Activated CD8-positive, alpha-beta memory T cell treated with anti-CD3 and anti-CD28 coated beads for 1 hour (primary cell): ENCODE measurements at places on chromosomes 1 and 21.

GRCh38 chr1:3419415-3420204 lies 34.9 kb upstream of the ARHGEF16 start:
- no peak for DNase-seq

DNA sequence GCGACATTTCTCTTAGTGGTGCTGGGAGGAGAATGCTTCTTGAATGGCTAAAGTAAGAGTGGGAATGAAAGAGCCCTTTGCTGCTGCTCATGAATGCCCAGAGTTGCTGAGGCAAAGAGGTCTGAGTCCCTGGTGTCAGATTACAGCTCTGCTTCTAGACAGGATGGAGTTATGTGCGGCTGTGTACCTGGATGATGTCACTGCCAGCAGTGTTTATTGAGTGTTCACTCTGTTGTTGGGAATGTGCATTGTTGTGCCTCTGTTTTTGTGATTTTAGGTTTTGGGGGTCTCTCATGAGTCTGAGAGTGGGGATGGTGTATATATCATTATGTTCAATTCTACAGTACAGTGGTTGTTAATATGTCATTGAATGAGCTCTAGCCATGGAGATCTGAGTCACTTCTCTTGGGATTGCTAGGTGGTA lies 2.7 kb downstream of the CDC14A start:
- DNase-seq: no peak

GRCh38 chr1:234276151-234276788 lies 97.0 kb upstream of the COA6 start:
- DNase-seq: no peak

- DNase-seq: no peak
These were observed 68.1 kb downstream of the RPS6KA1 start for GRCh38 chr1:26597629-26598039.

DNA sequence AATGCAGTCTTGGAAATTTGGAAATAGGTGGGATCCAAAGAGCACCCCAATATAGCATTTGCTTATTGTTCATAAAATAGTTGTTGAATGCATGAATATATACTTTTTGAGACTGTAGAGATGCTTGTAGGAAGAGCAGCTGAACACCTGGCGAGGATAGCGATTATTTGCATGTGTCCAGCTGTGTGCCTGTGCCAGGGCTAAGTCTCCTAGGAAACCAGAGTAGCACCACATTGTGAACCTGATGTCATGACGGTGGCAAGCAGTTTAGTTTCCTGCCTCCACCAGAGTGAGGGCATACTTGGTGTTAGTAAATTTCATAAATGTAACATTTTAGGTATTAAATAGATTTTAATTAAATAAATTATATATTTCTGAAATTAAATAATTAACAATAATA lies 37.3 kb upstream of the IRF2BP2 start:
- no peak for DNase-seq

GRCh38 chr1:71118086-71118485 lies 37.3 kb upstream of the ZRANB2 start:
- DNase-seq: no peak

DNA sequence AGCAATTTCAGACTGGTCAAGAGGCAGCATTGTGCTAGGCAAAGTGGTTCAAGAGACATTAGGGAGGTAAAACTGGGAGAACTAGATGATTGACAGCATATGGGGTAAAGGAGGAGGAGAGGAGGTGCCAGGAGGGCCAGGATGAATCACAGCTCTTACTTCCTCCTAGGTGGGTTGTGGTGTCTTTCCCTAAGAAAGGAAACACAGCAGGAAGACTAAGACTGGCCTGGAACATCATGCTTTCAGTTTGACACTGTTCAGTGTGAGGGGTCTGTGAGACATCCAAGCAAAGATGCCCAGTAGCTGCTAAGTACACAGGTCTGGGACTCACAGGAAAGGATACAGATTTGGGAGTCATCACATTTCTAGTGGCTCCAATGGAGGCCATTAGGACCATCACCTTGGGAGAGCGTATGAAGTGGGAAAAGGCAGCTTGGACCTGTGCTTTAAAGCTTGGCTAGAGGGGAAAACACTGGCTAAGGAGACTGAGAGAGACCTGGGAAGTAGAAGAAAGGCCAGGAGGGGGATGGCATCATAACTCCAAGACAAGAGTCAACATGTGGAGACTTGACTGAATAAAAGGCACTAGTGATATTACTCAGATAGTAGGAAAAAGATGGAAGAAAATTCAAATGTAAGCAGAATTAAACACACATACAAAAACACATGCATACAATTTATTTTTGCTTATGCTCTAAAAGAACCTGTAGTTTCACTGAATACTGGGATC lies 17.3 kb downstream of the CD58 start:
- DNase-seq: no peak

DNA sequence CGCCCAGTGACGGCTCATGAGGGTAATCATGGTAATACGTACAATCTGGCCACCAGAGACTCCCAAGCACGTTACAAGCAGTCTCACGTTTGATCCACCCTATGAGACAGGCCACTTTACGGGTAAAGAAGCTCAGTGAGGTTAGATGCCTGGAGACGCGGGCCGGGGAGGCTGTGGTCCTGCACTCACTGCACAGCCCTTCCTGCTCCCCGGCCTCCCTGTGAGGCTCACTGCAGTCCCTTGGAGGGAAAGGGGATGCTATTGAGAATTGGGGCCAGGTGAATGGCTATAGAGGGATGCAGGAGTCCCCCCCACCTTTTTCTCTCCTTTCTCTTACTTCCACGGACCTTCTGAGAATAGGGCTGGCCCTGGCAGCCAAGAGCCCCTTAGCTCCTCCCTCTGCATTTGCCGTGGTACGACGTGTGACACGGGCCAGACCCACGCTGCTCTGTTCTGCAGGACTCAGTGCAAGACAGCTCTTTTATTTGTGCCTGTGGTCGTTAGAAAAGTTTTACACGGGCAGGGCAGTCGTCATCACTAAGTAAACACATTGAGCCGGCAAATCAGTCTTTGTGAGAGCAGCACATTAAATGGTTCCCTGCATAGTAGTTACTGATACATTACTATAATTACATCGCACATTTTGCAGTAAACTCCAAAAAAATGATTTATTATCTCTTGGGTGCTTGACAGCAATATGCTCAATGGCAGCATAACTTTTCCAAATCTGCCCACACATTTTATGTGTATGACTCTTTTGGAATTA lies 18.8 kb downstream of the KIF26B start:
- DNase-seq: no peak

DNA sequence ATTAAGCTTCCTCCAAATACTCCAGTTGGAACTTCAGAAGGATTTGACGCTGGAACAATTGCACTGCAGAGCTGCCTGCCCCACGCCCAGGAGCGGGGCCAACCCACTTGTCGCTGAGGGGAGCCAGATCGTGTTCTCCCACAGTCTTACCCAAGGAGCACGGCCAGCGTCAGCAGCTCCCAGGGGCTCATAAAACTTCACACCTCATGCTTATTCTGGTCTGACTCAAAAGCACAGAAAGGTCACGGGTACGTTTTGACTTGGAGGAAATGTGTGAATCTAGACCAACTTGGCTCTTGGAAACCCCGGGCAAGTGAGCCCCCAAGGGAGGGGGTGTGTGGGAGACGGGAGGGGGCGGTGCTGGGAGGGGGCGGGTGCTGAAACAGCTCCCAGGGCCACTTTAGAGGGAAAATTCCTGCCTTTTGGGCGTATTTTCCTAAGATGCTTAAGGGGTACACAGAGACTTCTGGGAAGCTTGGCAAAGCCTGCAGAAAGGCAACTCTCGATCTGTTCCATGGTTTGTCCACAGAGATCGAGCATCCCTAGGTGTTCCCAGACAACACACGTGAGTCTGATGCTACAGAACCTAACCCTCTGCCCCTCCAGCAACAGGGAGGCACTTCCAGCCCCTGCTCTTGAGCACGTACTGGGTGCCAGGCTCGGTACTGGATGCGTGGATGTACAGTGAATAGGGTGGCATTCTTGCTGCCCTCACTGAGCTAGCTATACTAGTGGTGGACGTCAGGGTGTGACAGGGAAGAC lies 98.9 kb downstream of the DHRS3 start:
- DNase-seq: no peak

DNA sequence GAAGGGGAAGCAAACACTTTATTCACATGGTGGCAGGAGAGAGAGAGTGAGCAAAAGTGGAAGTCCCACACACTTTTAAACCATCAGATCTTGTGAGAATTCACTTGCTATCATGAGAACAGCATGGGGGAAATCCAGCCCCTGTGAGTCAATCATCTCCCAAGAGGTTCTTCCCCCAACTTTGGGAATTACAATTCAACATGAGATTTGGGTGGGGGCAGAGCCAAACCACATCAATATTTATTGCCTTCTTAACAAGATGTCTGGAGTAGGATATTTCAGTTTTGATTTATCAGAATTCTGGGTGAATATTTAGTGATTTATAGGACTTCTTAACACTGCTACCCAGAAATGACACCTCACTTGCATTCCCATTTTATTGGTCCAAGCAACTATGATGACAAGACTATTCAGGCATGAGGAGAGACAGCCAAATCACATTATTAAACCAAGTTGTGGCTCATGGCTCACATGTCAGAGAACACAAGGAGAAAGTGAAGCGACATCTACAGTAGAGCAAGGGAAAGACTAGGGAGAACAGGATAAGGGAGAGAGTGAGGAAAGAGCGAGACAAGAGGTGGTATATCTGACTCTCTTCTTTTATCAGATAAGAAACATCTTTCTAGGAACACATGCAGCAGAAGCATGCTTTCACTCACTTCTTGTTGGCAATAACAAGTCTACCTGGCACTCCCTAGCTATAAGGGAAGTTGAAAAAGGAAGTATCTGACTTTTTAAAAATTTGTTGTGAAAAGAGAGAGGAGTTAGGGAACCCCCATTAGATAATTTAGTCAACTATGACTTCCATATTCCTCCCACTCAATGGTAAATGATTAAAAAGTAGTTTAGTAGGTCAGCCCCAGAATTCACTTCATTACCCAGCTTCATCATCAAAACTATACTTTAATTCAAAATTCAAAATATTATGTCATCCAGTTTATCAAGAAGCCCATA lies 36.6 kb upstream of the PTPRC start:
- no peak for DNase-seq

- DNase-seq: no peak
These were observed 113.6 kb upstream of the IPO9 start for GRCh38 chr1:201715351-201715750.

- DNase-seq: no peak
These were observed 508.8 kb upstream of the ZP4 start for GRCh38 chr1:238399558-238399957.

DNA sequence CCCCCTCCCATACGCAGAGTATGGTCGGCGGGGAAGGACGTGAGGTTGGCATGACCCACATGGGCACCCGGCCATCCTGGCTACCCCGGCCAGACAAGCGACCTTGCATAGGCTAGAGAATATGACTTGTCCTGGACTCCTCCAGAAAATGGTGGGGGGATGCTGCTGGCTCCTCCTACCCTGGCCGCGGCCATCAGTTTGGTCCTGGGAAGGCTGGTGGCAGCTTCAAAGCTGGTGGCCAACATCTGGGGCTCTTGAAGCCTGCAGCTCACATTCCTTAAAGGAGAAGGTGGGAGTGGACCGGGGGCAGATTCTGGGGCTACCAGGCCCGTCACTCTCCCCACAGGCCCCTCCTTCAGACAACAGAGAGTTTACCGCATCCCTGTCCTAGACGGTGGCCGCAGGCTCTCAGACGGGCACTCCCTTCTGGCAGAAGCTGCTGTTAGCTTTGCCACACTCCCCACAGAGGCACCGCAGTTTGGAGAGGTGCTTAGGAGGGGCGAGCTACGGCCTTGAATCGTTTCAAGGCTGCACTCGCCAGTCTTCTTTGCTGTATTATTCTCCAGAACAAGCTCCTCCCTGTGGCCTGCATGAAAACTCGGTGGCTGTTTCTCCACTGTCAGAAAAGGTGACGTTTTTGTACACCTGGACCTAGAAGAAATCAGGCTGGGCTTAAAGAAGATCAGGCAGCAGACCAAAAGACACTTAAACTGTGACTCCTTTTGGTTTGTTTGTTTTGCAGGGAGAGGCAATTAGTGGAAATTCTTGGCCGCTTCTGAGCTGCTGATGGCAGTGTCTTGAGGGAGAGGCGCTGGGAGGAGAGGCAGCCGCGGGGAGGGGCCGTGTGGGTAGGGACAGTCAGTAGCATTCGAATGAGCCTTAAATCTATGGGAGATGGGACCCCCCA lies 68.0 kb downstream of the RUNX3 start:
- no peak for DNase-seq
